Omental fat pad (tissue), 4 donors: ENCODE measurements at places on chromosomes 2 and 18.

DNA sequence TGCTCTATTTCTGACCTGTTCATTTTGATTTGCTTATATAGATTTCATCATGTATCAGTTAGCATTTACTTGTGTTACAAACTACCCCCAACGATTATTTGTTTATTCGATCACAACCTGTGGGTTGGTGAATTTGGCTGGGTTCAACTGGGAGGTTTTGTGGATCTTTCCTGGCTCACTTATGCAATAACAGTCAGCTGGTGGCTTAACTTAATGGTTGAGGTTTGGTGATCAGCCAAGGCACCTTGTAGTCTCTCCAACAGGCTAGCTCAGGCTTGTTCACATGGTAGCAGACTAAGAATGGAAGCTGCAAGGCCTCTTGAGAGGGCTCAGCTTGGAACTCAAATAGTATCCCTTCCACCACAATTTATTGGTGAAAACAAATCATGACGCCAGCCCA, 5.4 kb upstream of the PUM2 start:
- DNase-seq, result no peak

DNA sequence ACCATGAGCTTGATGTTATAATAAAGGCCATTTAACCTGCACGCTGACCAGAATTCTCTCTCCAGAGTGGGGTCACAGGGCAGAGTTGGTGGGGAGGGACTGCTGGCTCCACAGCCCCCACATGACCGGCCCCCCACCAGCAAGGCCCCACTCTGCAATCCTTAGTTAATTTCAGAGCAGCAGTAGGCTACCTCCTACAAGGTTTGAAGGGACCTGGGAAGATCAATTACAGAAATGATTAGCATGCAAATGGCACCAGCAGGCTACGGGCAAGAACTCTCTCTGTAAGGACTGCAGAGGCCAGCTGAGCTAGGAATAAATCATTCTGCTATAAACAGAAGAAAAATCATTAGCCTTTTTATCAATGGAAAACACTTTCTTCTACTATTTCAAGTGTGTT, 135.3 kb downstream of the C1D start:
- DNase-seq, result no peak

- no peak for DNase-seq
These were observed 78.3 kb upstream of the KCNE4 start for GRCh38 chr2:222973733-222974132.

DNA sequence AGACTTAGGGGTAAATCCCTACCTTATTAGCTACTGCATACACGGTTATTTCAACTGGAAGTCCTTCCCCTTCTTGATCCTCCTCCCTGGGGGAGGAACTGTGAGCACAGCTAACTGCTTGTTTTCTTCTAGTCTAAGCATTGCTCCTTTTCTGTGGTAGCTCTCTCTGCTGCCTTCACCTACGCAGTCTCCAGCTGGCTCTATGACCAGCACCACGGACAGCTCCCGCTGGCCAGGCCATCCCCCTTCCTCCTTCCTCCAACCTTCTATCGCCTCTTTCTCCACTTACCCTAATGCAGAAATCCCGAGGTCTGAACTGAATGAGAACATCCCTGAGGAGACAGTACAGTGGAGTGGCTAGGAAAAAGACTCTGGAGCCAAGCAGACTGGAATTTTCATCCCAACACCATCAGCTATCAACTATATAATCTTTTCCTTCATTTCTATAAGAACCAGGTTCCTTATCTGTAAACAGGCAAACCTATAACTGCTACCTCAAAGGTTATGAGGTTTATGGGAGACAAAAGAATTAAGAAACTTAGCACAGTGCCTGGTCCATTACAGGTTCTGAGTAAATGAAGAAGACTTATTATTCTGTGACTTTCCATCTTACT, 4.7 kb upstream of the CFAP65 start:
- DNase-seq, result no peak

GRCh38 chr2:159228081-159228581, 58.4 kb downstream of the WDSUB1 start:
- no peak for DNase-seq

DNA sequence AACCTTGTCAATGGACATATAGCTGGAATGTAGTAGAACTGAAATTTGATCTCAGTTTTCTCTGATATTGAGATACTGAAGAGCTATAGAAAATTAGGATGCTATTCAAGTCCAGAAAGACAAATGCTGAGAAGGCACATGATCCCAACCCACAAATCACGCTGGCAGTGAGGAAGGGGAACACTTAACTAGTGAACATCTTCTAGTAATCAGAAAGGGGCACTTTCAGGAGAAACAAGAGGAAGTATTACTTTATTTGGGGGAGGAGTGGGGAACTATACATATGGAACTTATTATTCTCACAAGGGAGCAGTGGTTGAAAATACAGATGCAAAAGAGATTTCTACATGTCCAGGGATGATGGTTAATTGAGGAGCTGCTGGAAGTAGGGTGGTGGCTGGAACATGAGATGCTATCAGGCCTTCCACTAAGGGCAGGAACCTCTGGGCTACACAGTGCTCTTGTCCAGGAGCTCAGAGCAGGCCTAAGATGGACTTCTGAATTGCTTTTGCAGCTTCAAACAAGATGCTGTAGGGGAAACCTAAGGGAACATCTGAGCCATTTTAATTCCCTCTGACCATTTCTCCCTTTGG, 79.3 kb downstream of the TGFA start:
- no peak for DNase-seq

GRCh38 chr18:36658611-36659010, 170.2 kb downstream of the TPGS2 start:
- DNase-seq, result no peak

- DNase-seq, result no peak
These were observed 31.8 kb downstream of the SMAD2 start for GRCh38 chr18:47898696-47899095.

DNA sequence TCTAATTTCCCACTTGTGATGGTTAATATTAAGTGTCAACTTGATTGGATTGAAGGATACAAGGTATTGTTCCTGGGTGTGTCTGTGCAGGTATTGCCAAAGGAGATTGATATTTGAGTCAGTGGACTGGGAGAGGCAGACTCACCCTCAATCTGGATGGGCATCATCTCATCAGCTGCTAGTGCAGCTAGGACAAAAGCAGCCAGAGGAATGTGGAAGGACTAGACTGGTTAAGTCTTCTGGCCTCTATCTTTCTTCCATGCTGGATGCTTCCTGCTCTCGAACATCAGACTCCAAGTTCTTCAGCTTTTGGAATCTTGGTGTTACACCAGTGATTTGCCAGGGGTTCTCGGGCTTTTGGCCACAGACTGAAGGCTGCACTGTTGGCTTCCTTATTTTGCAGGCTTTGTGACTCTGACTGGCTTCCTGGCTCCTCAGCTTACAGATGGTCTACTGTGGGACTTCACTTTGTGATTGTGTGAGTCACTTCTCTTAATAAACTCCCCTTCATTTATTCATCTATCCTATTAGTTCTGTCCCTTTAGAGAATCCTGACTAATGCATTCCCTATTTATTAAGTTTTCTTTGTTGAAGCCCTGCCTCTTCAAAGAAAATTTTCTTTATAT, 1087.5 kb upstream of the NXPH2 start:
- no peak for DNase-seq

GRCh38 chr2:175840256-175840655, 161.8 kb downstream of the LNPK start:
- no peak for DNase-seq

DNA sequence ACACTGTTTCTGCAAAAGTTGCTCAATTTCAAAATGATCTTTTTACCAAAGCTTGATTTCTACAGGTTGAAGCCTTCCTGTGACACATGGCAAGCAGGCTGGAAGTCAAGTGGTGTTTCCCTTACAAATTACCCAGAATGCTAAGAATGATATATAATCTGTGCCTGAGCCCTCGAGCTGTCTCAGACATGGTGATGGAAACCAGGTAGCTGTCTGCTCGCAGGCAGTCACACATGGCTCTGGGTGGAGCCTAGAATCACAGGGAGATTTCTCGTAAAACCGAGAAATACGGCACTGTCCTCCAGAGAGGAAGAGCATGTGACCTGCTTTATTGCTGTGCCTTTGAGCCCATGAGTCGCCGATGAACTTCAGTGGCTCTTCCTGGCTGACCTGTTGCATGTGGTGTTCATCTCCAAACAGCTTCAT, 392.9 kb downstream of the ZNF521 start:
- no peak for DNase-seq

- DNase-seq, result no peak
These were observed 25.5 kb upstream of the ITGA4 start for GRCh38 chr2:181431674-181432073.

DNA sequence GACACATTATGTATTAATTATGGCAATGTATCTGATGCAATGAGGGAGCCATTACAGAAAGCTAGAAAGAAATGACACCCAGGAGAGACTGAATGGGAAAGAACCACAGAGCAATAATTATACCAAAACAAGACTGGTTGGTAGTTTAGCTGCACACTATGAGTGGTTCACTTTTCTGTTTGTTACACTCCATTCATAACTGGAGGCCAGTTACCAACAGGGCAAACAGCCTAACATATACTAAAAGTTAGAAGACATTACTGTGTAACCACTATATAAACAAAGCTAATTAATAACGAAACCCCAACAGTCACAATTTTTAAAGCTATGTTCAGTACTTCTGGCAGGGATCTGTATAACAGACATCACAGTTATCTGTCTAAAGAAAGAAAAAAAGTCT, 49.4 kb downstream of the NBAS start:
- DNase-seq, result no peak

- no peak for DNase-seq
These were observed 13.0 kb downstream of the INHBB start for GRCh38 chr2:120358734-120359465.

DNA sequence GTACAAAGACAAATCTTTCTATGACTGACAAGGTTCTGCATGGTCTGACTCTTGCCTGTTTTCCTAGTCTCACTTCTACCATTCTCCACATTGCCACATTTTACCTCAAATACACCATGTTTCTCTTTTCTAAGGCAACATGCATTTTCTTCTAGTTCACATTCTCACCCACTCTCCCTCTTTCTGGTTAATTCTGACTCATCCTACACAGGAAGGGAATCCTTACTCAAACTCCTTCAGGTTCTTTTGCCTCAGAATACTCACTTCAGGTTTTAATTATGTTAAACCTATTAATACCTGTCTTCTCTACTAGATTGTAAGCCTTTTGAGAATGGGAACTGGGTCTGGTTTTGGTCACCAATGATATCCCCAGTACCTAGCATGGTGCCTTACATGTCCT, 47.2 kb downstream of the MAP2 start:
- no peak for DNase-seq

GRCh38 chr2:112465382-112465781, 16.6 kb upstream of the TTL start:
- no peak for DNase-seq

DNA sequence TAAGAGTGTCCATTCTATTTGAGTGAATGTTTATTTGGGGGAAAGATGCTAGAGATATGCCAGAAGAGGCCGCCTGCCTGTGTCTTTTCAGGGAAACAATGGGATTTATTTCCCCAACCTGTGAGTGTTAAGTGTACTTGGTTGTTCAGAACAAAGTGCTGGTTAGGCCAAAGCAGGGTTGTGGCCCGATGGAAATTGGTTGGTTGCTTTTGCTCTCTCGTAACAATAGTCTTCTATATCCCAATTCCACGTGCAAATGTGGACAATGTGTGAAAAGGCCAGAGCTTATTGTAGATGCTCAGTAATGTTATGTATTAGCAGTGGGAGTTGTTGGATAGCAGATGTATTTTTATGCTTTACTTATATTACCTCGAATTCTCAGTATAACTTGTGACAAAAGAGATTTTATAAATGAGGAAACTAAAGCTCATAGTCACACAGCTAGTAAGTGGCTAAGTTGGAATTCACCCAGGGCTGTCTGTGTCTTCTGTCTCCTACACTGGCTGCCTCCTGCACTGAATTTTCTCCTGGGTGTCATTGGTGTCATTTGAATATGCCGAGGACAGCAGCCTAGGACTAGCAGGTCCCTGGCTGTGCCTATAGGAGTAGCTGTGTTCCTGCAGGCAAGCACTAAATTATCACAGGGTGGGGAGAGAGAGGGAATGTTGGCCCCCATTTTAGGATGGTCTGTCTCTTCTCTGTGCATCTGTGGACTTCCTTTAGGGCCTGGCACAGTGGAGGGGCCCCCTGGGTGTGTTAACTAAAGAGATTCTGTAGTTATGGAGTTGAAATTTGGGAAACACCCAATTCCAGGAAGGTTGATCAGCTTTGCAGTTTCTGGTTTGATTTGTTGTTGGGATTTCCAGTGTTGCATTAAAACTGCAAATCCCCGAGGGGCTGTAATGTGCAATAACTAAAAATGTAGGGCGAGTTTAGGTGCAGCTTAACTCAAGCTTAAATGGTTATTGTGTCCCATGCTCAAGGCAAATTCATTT, 21.6 kb downstream of the GPD2 start:
- no peak for DNase-seq

DNA sequence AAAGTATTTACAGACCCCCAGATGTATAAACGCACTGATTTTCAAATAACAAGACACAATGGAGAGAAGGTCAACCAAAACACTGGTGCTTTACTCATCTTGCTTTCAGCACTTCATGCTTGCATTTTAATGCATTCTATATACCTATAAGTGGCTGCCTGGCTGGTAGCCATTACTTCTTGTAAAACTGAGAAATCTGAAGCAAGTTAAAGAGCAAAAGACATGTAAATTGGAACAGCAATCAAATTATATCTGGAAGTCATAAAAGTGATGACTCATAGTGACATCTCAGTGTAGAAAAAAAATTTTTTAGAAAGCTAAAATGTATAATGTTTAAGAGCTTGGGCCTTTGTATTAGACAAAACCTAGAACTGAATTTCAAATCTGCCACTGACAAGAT, 106.2 kb downstream of the CCDC141 start:
- DNase-seq, result no peak

GRCh38 chr2:219637842-219638185, 10.4 kb downstream of the SLC4A3 start:
- DNase-seq, result no peak

GRCh38 chr2:174931724-174932123, 73.5 kb downstream of the CHN1 start:
- DNase-seq, result no peak

GRCh38 chr2:175396696-175397095, 215.2 kb upstream of the ATP5MC3 start:
- DNase-seq, result no peak
